ENCODE measurements at places on chromosomes 13 and 19. TPM values are rescaled to one million over a fixed set of nuclear protein-coding genes. Genes with fewer than 3 reads are reported as not detected.

The MYO16 gene
- total RNA-seq: 1.0 TPM

The KMT5C gene
- total RNA-seq: 32.9 TPM

The PSG1 gene
- not detected for total RNA-seq

The USE1 gene
- total RNA-seq: 22.3 TPM

The MBD3L2 gene
- not detected for total RNA-seq

The MCOLN1 gene
- total RNA-seq: 24.3 TPM

The CCDC61 gene
- 19.4 TPM for total RNA-seq

The CD70 gene
- total RNA-seq: 0.74 TPM

The NKPD1 gene
- 1.3 TPM for total RNA-seq

The SERP2 gene
- total RNA-seq: 3.6 TPM

The SOHLH2 gene
- not detected for total RNA-seq

The SBNO2 gene
- 60.7 TPM for total RNA-seq

The SLC25A41 gene
- total RNA-seq: 1.1 TPM

The CAMSAP3 gene
- total RNA-seq: 28.6 TPM

The LACC1 gene
- total RNA-seq: 11.8 TPM

The ZNF681 gene
- total RNA-seq: 8.4 TPM

The FSTL3 gene
- total RNA-seq: 11.0 TPM

The CEACAM7 gene
- total RNA-seq: 8.0 TPM

The TIMM29 gene
- 33.7 TPM for total RNA-seq

The ERF gene
- total RNA-seq: 78.9 TPM

The ANKRD24 gene
- total RNA-seq: 0.48 TPM

The TEKTIP1 gene
- 3.4 TPM for total RNA-seq

Measured in type B pancreatic cell (in vitro differentiated cells).